Endothelial cell of umbilical vein (primary cell): ENCODE measurements at places on chromosomes 2 and 18. TPM values are rescaled to one million over a fixed set of nuclear protein-coding genes. Genes with fewer than 3 reads are reported as not detected.

DNA sequence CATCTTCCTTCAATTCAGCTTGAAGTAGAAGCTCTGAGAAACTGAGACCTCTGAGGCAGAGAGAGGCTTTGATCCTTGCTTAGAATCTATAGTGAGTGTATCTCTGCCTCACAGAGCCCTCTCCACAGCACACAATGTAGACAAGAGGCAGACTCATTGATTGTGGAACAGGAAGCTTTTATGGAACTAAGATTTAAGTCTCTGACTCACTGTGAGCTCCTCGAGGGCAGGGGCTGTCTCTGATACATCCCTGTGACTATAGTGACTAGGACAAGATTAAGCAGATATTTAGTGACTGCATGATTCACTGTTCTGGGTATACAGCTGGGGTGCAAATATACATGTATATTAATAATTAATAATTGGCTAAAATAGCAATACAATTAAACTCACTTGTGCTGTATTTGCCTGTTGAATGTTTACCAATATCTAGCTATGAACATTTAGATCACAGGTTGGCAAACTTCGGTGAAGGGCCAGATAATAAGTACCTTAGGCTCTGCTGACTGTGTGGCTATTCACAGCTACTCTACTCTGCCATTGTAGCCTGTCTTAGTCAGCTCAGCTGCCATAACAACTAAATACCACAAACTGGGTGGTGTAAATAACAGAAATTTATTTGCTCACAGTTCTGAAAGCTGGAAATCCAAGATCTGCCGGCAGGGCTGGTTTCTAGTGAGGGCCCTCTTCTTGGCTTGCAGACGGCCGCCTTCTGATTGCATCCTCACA, 54.4 kb downstream of the ARHGEF4 start:
- no peak for DNase-seq

DNA sequence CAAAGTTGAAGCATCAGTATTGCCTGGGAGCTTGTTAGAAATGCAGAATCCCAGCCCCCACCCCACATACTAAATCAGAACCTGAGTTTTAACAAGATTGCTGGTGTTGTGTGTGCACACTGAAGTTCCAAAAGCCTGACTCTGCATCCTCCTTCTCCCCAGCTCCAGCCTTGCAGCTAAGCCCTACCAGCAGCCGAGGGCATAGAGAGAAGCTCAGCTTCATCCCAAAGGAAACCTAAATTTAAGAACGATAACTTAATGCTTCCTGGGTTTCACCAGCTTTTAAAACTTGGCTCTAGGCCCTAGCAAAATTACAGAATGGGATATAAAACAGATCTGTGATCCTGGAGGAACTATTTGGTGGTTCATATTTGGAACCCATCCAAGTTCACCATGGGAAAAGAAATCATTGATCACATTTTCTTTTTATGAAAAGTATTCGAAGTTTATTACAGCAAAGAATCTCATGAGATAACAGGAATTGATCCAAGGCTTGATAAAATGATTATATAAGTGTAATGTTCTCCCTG, 11.1 kb downstream of the SMYD1 start:
- no peak for DNase-seq

DNA sequence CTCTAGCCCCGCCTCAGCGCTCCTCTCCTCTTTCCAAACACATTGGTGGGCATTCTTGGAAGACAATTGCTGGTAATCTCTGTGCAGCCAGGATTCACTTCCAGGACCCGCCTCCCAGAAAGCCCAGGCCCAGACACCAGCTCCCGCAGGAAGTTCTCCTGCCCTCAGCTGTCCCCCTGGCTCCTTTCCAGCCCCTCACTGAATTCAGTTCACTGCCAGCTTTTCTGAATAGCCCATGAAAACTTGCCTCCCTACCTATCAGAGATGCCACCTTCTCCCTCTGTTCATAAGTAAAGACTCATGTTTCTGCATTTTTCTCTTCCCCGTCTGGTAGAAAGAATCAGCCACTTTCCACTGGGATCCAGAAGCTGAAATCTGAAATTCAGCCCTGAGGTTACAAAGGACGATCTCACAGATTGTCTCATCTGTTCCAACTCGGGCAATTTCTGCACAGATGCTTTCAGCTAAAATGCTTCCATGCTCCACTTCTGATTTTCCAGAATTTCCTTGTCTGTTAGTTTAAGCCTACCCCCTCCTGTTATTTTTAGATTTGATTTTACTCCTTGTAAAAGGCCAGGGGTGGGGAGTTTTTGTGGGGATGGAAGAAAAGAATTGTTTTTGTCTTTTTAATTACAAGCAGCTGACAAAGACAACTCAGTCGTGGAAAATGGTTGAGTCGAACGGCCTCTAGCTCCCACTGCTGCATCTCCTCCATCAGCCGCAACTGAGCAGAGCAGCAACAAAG, 98.1 kb downstream of the SP3 start:
- DNase-seq, result no peak

The PKDCC gene
- 5.9 and 6.9 TPM in 2 replicates for total RNA-seq

The EVA1A gene
- total RNA-seq, result 59.7 and 66.5 TPM in 2 replicates
